HT-29 (cell line): ENCODE measurements at places on chromosomes 7 and 10. TPM values are rescaled to one million over a fixed set of nuclear protein-coding genes. Genes with fewer than 3 reads are reported as not detected.

DNA sequence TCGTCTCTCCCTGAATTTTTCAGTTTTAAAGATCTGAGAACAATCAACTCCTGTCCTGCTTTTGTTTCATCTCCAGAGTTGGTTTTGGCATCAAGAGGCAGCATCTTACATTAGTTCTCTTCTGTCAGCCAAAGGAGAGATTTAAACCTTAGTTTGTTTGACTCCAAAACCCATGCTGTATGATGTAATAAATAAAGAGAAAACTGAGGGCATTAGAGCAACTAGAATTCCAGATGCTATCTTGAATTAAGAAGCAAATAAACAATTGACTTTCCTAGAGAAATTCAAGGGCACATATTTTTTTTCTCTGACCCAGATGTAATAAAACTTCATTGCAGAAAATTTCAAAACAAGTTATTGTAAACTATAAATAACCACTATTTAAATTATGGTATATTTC, 54.4 kb downstream of the INHBA start:
- DNase-seq: no peak

DNA sequence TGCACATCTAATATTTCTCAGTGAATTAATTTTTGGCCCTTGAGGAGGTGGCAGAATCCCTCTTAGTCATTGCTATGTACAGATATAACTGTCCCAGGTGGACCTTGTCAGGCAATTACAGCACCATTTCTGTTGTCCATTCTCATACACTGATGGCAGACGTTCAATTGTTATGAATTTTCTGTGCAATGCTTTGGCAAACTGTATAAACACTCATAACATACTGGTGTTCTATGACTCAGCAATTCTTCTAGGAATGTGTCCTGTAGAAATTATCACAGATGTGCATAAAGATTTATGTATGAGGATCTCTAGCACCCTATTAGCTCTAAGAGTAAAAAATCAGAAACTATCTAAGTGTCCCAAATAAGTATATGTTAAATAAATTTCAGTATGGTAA, 80.8 kb downstream of the DNAJB9 start:
- DNase-seq: peak; percentile 10

GRCh38 chr10:7895699-7896090, 77.4 kb downstream of the TAF3 start:
- no peak for DNase-seq

DNA sequence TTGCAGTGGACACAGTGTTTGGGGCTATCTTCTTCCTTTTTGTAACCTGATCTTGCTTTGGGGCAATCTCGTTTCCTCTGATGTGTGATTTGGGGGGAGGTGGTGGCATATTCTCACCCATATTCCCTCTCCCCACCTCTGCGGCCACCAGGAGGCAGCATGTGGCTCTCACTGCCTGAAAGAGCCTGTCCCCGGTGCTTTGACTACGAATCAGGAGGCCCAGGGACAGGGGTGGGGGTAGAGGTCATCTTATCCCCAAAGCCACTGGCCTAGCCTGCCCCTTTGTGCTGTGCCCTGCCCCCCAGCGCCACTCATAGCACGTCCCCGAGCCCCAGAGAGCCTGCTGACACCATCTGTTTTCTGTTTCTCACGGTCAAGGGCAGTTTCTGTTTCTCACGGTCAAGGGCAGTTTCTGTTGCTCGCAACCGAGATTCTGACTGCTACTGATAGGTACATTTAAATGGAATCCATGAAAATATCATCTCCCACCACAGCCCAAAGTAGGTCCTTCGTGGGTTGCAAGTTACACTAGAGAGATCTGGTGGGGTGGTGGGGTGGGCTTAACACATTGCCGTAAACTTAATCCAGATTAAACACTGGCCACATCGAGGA, 28.2 kb downstream of the PHYH start:
- peak; percentile 40 for DNase-seq

The SEMA3C gene
- total RNA-seq: 57.8 and 79.6 TPM in 2 replicates

The TUBAL3 gene
- total RNA-seq: 0.05 and 0.47 TPM in 2 replicates

DNA sequence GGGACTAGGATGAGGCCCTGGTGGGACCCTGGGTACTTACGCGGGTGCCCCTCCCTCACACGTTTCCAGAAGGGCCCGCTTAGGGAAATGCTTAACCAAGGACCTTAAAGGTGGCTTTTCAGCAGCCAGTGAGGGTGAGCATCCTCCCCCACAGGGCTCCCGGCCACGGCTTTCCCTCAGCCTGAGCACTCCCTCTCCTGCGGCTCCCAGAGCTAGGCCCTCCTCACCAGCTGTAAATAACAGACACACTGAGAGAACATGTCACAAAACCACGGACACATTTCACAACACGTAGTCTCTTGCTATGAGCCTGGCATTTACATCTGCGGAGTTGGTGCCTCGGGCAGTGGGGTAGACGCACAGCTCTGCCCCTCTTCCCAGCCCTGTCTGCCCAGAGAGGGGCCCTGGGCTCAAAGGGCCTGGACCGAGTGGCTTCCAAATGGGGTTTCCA, 25.2 kb downstream of the GRID1 start:
- no peak for DNase-seq

- peak; percentile 8 for DNase-seq
These were observed 143.1 kb upstream of the CAV2 start for GRCh38 chr7:116356333-116356965.

DNA sequence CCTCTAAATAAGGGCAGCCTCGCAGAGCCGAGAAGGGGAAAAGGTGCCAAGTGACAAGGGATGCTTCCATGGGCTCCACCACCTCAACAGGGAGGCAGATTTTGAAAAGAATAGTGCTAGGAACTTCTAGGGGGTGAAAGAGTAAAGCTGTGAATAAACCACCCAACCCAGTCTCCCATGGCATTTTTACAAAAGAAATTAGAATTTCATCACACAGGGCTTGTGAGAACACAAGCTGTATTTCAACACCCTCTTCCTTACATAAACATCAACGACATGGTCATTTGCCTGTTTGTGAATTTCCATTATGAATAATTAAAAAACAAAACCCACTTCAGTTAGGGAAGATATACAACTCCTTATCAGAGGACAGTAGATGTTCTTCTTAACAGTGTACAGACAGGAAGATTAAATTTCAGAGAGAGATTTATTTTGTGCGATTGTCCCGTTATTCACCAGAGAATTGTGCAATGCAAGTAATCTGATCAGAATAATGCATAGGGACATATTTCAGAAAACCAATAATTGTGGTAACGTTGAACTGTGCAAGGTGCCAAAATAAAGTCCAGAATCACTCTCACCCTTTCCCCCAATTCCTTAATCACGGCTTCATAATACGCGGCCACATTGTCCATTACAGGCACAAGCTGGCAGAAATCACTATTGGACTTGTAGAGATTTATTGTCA, 207.8 kb upstream of the MGMT start:
- no peak for DNase-seq

The FGL2 gene
- total RNA-seq: not detected in 2 replicates

GRCh38 chr10:100746784-100747455, 1.5 kb downstream of the PAX2 start:
- DNase-seq: no peak

DNA sequence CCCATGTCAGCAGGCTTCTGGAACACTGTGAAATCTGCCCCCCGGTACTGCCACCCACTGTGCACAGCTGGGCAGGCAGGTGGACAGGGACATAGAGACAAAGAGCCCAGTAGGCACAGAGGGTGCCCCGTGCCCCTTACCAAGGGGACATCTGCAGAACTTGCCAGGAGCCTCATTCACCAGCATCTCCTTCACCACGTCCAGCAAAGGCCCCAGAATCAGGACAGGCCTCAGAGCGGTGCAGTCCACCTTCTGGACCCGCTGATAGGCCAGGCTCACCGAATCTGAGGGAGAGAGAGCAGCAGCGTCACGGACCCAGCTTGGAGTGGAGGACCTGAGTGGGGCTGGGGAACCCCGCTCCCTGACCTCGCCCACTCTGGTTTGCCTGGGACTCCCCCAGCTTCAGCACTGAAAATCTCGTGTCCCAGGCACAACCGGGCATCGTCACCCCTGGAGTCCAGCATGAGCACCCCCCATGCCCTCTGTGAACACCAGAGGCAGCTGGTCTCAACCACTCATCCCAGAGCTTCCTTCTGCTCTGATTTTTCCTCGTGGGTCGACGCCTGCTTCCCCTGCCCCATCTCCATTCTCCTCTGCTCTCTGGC, 130.1 kb downstream of the DLG5 start:
- no peak for DNase-seq

DNA sequence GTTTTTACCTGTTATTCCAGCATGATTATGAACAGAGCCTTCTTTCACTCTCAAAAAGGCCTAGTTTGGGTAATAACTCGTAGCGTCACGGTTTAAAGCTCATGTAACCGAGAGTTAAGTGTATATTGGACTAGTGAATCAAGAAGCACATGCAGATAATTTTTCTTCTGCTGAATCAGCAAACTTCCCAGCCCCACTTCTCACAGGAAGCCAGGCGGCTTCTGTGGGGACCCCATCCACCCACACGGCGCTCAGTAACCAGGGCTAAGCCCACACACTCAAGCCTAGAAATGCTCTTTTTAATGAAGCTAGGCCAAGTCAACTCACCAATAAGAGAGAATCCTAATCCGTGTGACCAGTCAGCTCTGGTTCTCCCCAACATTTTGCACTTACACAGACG, 191.2 kb upstream of the MGMT start:
- no peak for DNase-seq

The OR2A2 gene
- not detected in 2 replicates for total RNA-seq

The BLNK gene
- 0.08 and 0.16 TPM in 2 replicates for total RNA-seq

The CACNA2D1 gene
- not detected in 2 replicates for total RNA-seq

- DNase-seq: no peak
These were observed 47.2 kb downstream of the MDFIC start for GRCh38 chr7:114969096-114969495.

The MEIG1 gene
- total RNA-seq: not detected in 2 replicates

DNA sequence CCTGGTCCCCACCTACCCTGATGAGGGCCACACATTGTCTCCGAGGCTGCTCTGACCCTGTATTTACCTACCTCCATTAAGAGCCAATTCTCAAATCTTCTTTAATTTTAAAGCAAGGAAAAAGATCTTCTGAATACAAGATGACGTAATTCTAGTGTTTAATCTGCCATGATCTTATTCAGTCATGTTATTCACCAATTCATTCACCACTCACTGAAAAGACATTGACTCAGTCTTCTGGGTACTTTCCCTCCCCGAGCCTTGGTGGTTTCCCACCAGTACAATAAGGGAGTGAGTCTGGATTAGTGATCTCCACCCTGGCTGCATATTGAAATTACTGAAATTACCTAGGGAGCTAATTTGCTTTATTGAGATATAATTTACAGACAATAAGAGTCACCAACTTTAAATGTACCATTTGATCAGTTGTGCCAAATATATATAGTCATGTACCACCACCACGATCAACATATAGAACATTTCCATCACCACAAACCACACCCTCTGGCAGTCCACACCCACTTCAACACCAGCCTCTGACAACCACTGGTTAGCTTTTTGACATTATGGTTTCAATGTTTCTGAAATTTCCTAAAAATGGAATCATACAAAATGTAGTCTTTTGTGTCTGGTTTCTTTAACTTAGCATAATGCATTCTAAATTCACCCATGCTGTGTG, 117.5 kb upstream of the UNC5B start:
- no peak for DNase-seq

GRCh38 chr10:67257018-67257417, 331.2 kb downstream of the LRRTM3 start:
- peak; percentile 6 for DNase-seq

- peak; percentile 25 for DNase-seq
These were observed 14.6 kb downstream of the SND1 start for GRCh38 chr7:127666602-127667001.

DNA sequence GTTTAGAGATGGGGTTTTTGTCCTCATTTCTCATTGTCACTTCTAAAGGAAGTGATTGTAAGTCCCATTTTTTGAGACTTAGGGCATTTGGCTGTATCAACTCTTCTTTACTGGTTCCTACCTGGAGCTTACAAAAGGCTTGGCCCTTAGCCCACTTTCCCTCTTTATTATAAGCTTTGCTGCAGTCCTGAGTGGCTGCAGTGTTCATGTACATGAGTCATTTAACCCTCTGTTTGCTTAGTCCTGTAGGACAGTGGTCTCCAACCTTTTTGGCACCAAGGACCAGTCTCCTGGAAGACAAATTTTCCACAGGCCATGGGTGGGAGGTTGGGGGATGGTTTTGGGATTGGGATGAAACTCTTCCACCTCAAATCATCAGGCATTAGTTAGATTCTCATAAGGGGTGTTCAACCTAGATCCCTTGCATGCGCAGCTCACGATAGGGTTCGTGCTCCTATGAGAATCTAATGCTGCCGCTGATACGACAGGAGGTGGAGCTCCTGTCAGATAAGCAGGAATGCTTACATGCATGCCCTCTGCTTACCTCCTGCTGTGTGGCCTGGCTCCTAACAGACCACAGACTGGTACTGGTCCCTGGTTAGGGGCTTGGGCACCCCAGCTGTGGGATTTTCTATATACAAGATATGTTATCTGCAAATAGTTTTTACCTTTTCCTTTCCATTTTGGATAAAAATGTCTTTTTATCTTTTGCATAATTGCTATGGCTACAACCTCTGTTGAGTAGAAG, 99.7 kb downstream of the CCSER2 start:
- DNase-seq: no peak

DNA sequence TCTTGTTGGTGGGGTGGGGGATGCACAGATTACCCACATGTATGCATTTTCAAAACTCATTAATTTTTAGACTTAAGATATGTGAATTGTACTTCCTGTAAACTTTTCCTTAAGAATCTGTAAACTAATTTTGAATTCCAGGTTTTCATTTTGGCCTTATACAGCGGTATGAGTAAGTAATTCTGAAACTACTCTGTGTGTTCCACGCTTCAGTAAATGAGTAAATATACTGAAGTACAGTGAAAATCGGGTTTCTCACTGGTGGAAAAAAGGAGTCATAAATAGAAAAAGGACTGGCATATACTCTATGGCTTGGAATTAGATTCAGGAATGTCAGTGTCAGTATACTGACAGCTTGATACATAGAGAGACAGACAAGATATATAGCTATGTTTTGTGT, 72.8 kb downstream of the CTTNBP2 start:
- DNase-seq: no peak

DNA sequence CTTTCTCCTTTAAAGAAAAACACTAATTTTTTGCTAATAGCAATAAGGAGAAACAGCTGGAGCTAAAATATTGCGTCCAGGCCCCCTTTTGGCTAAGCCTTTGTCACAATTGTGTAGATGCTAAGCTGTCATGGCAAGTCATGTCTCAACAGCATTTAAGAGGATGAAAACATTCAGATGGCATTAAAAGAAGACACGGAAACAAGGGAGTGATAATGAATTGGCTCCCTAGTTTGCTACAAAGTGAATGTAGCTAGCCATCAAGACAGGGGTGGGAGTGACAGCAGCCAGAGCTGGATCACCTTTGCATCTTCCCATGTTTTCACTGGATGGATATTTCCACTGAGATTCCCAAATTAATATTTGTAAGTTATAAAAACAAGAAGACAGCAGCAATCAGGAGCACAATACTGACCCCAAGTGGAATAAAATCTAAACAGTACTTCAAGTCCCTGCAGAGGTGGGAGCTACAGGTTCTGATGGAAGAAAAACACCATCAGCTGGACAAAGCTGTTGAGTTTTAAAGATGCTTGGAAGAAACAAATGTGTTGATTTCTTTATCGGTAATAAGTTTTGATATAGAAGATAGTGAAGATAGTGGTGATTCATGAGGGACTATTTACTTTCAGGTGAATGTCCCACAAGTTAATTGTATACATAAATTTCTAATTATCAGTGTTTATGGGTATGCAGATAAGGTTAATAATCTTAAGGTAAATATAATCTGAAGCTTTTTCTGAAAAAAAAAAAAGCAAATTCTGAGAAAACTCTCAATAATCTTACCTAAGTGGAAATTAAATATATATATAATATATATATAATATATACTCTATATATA, 129.4 kb downstream of the SLC16A9 start:
- DNase-seq: peak; percentile 39

GRCh38 chr7:132742189-132742612, 165.9 kb upstream of the PLXNA4 start:
- no peak for DNase-seq

The ENTPD1 gene
- total RNA-seq: not detected in 2 replicates

The SYT15B gene
- not detected in 2 replicates for total RNA-seq
